ENCODE measurements at places on chromosomes 2 and 18.

- DNase-seq = no peak
Observed at GRCh38 chr2:124822516-124822915, 797.4 kb downstream of the CNTNAP5 start.

- DNase-seq = no peak
Observed at GRCh38 chr2:188811522-188811921, 162.7 kb upstream of the COL3A1 start.

- no peak for DNase-seq
Observed at GRCh38 chr2:121480826-121481225, 49.9 kb upstream of the RNU4ATAC start.

DNA sequence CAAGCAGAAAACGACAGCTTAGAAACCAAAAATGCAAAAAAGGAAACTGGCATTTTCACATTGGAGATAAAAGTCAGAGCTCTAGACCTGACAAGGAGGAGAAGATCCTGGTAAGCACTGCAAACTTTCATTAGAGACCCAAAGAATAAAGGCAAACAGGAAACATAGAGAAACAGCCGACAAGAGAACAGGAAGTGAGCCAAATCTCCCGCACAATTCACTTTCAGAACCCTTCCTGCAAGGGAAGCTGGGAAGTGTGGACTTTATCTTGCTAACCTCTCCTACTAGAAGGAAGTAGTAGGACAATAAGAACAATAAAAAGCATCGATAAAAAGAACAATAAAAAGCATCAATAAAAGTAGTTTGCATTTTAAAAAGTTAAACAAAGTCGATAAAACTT is 417.8 kb upstream of the SPHKAP start:
- no peak for DNase-seq

DNA sequence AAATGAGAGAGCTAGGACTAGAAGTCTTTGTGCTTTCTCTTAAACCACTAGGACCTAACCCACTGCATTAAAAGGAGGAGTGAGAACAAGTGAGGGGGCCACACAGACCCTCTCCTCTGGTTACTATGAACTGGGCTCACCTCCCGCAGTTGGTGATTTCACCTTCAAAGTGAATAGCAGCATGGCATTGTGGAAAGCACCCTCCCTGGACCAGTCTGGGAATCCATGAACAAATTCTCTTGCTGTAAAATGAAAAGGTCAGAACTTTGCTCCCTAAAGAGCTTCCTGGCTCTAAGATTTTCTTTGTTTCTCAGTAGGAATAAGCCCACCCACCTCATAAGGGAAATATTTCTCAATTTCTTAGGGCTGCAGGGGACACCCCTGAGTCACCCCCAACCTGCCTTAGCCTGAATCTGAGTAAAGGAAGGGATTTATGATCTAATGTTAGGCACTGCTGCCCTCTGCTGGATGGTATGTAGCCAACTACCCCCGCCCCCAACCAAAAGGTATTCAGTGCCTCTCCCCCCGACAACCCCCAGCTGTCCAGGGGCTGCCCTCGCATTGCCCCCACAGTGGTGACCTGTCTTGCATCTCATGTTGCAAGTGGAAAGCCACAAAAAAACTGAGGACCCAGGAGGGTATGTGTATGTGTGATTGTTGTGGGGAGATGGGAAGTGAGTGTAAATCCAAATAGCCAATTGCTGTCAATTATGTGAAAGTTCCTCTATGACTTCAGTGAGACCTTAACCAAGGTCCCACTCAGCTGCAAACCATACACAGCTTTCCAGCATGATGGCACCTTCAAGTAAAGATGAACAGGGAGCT is 230.9 kb upstream of the SLC14A2 start:
- peak; percentile 7 for DNase-seq

DNA sequence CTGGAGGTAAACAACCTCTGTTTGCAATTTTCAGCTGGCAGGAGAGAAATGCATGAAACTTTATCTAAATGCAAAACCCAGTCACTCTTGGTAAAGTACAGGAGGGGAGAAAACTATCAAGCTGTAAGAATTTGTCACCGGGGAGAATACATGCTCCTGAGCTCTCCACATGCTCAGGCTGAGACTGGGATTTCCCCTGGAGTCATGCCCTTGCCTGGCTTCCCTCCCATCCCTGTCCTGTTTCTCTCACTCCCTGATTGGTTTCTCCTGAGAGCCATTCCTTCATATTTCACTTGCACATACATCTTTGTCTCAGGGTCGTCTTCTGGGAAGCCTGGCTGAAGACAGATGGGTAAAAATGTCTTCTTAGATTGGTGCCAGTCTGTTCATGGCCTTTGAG is 52.9 kb upstream of the SPATS2L start:
- no peak for DNase-seq

DNA sequence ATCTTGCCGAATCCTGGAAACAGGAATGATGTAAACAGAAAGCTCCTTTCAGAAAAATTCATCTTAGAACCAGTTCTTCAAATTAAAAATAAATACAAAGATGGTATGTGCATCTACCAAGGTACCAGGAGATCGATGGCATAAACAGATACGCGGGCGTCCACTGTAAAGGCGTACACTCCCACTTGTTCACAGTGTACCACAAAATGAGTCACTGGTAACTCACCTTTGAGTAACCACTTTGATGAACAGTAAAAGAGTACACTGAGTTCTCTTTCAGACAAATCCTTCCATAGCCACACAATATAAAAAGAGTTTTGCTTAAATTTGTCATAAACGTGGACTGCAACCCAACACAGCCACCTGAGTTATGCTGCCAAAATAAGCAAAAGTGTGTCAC is 128.3 kb downstream of the DNER start:
- DNase-seq = no peak

GRCh38 chr2:122748552-122749011 is 993.1 kb downstream of the TSN start:
- no peak for DNase-seq
